ENCODE measurements at places on chromosomes 1 and 21. TPM values are rescaled to one million over a fixed set of nuclear protein-coding genes. Genes with fewer than 3 reads are reported as not detected.

Gene SLC45A1
- not detected for total RNA-seq

Gene ARPC5
- total RNA-seq = 173 TPM

Gene KLHDC9
- total RNA-seq = 1.1 TPM

Gene GPR37L1
- not detected for total RNA-seq

Gene MNDA
- not detected for total RNA-seq

Gene SLX9
- 25.9 TPM for total RNA-seq

Gene NPHS2
- not detected for total RNA-seq

Gene OLFML3
- total RNA-seq = under 0.01 TPM

Gene PEAR1
- 3.5 TPM for total RNA-seq

Gene UBE2U
- not detected for total RNA-seq

Gene NECTIN4
- 81.0 TPM for total RNA-seq

Gene MORC3
- total RNA-seq = 98.4 TPM

Gene FAM78B
- total RNA-seq = under 0.01 TPM

Gene ST6GALNAC5
- total RNA-seq = 10.3 TPM

Gene MASP2
- not detected for total RNA-seq

Gene KRTAP21-2
- not detected for total RNA-seq

Gene NPHP4
- total RNA-seq = 8.0 TPM

Gene RNPEP
- 65.1 TPM for total RNA-seq

Gene TIE1
- 0.14 TPM for total RNA-seq

Gene ASCL5
- 0.07 TPM for total RNA-seq

Gene DNASE2B
- not detected for total RNA-seq

Gene ALG14
- 2.7 TPM for total RNA-seq

Gene PSMB4
- 365 TPM for total RNA-seq

Gene RNU1-2
- total RNA-seq = under 0.01 TPM

Gene PCNX2
- total RNA-seq = 30.3 TPM

Gene SHISAL2A
- not detected for total RNA-seq

All from nasal cavity respiratory epithelium epithelial cell of viscerocranial mucosa (primary cell).